ENCODE measurements at places on chromosomes 2 and 18.
A peak's percentile ranks its signal among the peaks of the same experiment; 100 is the strongest.

DNA sequence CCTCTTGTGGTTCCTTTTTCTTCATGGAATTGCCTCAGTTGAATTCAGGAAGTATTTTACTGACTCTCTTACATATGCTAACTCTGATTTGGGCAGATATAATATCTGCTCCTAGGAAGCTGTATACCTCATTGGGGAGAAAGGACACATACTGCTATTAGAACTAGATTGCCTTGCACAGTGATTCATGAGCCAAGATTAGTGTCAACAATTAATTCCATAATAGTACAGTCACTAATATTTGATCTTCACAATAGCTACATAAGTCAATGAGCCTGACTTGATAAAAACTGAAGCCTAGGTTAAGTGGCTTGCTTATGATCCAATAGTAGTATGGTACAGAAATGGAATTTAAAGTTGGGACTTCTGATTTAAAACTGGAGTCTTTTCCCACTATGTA lies 127.6 kb downstream of the ETAA1 start:
- DNase-seq: no peak

DNA sequence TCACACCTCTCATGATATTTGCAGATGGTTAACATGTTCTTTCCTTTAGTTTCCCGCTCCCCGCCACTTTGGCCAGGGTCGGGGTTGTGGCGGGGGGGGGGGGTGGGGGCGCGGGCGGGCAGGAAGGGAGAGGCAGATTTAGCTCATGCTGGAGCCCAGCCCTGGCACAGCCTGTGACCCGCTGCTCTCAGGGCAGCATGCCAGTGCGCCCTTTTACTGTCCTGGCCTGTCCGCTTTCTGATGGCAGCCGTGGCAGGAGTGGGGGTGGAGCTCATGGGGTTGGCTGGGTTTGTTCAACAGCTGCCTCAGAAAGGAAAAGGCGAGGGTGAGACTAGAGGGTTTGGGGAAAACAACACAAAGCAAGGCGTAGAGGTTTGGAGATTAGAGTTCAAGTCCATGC lies 56.1 kb downstream of the TNP1 start:
- no peak for DNase-seq

DNA sequence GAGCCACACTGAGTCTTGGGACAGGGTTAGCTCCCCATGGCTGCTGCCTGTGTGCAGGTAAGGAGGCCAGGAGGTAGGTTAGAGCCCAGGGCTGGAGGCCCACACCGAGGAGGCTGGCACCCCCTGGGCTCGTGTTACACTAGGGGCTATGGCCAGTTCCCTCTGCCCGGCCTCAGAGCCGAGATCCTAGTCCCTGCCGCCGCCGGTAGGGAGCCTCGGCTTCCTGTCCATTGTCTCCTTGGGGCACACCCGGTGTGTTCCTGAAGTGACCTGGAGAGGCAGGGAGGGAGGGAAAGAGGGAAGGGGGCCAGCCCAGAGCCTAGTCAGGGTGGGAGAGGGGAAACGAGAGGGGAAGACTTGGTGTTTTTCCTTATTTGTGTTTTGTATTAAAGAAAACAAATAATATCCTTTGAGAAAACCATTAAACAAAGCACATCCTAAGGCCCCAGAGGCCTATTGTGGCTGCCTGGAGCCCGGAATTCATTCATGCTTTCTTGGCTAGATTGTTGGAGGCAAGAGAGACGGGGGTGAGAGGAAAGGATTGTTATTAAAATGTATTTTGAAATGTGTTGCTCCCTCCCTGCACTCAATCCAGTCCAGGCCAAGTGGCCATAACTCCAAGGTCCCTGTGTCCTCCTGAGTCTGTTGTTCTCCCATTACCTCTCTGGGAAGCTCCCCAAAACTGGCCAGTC lies 170.7 kb downstream of the CTIF start:
- DNase-seq: no peak

DNA sequence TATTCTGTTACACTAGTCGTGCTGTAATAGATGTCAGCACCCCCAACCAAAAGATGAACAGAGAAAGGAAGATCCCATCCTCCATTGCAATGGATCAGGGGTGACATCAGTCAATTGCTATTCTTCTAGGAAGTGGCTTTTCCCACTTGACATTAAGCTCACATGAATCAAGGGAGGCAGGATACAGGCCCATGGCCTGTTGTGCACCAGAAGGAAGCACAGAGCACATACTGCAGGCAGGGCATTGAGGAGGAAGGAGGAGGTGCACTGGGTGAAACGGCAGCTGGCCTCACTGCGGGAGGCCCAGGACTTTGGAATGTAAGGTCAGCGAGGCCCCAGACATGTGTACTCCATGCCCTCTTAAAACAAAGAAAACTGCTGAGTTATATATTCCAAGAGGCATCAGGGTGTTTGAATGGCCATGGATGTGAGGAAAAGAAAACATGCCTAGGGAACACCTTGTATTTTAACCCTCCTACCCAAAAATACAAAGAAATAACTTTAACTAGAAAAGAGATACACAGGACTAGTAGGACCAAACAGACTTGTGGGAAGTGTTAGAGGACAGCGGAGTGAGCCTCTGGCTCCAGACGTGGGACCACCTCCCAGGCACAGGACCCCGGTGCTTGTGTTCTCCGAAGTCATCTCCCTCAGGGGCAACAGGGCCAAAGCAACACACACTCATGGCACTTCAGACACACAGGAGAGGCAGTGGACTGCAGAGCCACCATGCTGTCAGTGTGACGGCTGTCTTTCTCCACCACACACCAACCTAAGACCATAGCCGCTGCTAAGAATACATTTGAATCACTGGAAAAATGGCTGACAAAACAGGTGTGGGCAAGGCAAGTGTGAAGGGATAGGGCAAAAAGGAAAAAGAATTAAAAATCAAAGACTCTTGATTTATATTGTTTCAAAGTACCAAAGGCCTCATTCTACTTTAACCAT lies 51.4 kb upstream of the RIOK3 start:
- no peak for DNase-seq

DNA sequence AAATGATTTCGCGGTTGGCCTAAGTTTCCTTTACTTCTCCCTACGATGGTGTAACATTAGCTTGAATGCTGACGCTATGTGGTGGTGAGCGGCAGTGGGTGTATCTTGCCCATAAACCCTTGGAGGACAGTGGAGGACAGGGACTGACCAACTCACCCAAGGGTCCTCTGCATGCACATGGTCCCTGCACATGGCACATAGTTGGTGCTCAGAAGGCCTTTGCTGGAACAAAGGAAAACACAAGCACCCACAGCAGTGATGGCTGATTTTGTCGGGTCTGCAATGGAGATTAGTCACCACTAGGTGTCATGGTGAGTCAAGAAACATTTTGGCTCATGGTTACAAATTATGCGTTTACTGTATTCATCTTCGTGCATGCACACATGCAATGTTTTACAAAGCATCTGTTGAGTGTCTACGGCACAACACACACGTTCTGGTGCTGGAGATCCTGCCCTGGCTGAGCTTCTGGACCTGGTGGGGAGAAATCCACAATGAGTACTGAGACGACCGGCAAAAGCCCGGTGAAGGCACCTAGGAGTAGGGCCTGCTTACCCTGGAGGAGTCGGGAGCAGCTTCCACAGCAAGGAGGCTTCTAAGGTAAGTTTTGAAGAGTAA lies 44.0 kb downstream of the PDCL3 start:
- no peak for DNase-seq

DNA sequence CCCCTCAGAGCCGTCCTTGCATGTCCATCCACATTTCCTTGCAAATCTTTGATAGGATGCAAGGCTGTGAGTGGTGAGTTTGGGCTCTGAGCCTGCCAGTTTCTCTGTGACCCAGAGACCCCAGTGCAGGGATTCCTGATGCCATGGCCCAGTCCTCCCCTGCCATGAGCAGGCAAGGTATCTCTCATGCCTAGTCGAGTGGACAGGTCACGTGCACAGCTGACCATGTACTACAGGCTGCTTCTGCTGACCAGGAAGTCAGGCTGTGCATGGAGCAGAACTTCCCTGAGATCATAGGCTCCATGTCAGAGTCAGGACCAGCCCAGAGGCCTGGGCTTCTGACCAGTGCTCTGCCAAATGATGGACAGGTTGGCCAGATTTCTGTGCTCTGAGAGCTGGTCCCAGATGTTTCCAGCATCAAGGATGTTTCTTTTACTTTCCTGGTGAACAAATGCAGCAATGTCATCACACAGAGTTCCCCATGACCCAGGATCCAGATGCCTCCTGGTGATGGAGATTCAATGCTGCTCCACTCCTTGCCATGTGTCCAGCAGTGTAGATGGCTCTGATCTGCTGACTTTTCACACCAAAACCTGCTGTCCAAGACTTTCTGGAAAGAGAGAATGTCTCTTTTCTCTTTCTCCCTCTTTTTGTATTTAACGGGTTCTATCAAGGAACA lies 321.6 kb upstream of the HS6ST1 start:
- no peak for DNase-seq

- no peak for DNase-seq
Measured at GRCh38 chr2:15628899-15629855, 37.5 kb downstream of the DDX1 start.

GRCh38 chr2:64140665-64141200 lies 3.5 kb downstream of the PELI1 start:
- DNase-seq: no peak

DNA sequence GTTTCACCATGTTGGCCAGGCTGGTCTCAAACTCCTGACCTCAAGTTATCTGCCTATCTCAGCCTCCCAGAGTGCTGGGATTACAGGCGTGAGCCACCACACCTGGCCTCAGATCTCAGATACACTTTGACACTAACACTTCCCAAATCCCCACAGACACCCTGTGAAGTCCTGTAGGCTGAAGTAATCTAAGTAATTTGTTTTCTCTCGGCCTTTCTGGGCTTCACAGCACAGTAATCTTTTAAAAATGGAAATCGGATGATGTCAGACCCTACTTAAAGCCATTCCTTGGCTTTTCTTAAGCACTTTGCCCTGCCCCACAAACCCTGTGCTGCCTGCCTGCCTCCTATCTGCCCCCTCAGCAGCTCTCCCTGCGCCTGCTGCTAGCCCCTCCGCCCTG lies 16.2 kb downstream of the ATIC start:
- DNase-seq: no peak

DNA sequence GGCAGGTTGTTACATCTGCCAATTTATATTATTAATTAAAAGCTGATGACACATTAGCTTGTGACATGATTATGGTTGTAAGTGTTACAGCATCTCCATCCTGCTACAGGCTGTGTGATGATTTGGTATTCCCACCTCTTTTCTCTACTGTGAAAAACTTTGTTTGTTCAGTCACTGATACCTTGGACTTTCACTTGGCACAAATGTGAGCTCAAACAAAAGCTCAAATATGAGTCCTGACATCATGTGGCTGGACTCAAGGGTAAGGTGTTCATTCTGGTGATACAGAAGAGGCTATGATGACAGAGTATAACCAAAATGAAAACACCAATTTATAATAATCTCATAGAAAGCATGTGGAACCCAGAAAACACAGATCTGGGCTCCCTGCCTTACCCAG lies 11.4 kb upstream of the IL36A start:
- DNase-seq: no peak

GRCh38 chr2:154231021-154231420 lies 359.3 kb downstream of the GALNT13 start:
- DNase-seq: no peak

DNA sequence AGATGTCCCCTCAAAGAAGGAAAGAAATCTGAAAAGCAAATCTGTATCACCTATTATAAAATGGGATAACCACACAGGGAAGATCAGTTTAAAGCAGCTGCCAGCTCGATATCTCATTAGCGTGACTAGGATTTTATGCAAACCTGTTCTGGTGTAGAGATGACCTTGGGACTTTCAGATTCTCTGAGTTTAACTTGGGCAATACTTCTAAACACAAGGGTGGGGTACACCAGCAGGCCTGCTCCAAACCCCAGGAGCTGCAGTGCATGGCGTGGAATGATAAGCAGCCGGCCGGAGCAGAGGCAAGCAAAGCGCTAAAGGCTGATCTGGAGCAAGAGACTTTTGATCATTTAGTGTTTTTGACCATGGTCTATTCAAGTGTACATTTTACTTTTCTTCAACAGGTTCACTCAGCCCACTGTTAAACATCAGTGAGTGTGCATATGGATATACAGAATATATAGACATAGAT lies 4.7 kb downstream of the SERTAD2 start:
- no peak for DNase-seq

GRCh38 chr2:179981085-179981484 lies 26.0 kb downstream of the CWC22 start:
- no peak for DNase-seq

DNA sequence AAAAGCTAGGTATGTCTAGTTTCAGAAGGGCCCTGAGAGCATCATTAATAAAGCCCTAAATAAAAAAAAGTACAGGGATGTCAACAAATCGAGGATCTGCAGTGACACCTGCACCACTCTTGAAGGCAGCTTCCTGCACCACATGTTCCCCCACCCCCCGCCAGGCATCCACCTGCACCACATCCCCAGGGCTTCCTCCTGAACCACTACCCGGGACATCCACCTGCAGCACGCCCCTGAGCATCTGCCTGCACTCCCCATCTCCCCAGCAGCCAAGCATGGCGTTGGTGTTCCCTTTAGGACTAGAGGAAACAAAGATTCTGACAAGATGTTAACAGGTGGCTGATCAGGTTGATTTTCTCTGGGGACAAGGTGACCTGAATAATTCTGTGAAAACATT lies 55.2 kb downstream of the DLGAP1 start:
- no peak for DNase-seq

DNA sequence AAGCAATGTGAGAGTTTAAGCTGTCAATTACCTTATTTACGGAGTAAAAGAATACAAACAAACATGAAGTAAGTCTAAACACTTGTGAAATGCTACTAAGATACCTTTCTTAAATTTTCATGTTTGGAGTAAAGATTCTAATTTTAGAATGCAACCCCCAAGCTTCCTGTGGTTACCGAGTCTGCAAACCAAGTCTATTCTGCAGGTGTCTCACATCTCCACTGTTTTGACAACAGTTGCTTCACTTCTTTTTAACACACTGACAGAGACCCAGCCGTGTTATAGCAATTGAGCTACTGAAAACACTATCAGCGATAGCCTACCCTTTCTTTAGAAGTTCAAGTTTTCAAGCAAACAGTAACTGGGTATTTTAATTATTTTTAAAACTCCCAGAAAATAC lies 608.3 kb downstream of the ERBB4 start:
- no peak for DNase-seq

GRCh38 chr2:145484448-145485097 lies 964.7 kb upstream of the ZEB2 start:
- no peak for DNase-seq

GRCh38 chr18:31057051-31057450 lies 14.5 kb upstream of the DSC3 start:
- no peak for DNase-seq

GRCh38 chr2:8133913-8134472 lies 547.9 kb upstream of the ID2 start:
- DNase-seq: no peak

- DNase-seq: no peak
Measured at GRCh38 chr18:23377669-23378301, 75.3 kb upstream of the RIOK3 start.

- peak; percentile 81 for DNase-seq
Measured at GRCh38 chr2:227766373-227766883, 20.7 kb downstream of the SCYGR8 start.

Measured in left lung (tissue), 14 donors.